ENCODE measurements at places on chromosomes 3 and 15.

DNA sequence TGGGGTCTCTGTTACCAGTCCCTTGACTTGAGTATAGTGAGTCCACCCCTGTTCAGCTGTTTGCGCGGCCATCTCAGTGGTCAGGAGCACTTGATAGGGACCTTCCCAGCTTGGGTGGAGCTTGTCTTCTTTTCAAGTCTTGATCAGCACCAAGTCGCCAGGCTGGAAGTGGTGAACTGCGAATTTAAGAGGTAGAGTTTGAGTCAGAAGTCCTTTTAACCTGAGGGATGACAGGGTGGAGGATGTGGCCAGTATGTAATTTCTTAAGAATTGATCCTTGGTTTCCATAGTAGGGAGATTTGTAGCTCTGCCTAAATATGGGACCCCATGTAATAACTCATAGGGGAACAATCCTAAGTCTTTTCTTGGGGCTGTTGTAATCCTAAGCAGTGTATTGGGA, 86.3 kb upstream of the XCR1 start:
- no peak for DNase-seq

- no peak for DNase-seq
Measured at GRCh38 chr3:110813541-110813940, 258.1 kb upstream of the NECTIN3 start.

- DNase-seq, result no peak
Measured at GRCh38 chr15:52480990-52481389, 47.7 kb downstream of the MYO5A start.

- DNase-seq, result no peak
Measured at GRCh38 chr3:30914696-30915095, 20.2 kb upstream of the GADL1 start.

- no peak for DNase-seq
Measured at GRCh38 chr15:64521726-64522164, 61.4 kb downstream of the ZNF609 start.

DNA sequence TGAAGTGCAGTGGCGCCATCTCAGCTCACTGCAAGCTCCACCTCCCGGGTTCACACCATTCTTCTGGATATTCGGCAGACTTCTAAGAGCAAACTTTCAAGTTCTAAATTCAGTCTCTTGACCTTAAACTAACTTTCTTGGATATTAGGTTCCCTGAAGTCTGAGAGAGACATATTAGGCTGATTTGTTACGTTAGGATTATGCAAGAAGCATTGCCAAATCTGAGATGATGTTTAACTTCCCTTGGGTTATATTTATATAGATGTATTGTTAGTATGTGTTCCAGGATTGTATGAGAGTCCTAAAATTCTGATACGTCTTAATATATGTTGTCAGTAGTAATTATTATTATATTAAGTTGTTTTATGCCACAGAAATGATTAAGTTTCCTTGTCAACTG, 80.1 kb downstream of the SLC6A1 start:
- DNase-seq, result no peak

- no peak for DNase-seq
Measured at GRCh38 chr3:183975981-183976662, 41.6 kb downstream of the ABCC5 start.

DNA sequence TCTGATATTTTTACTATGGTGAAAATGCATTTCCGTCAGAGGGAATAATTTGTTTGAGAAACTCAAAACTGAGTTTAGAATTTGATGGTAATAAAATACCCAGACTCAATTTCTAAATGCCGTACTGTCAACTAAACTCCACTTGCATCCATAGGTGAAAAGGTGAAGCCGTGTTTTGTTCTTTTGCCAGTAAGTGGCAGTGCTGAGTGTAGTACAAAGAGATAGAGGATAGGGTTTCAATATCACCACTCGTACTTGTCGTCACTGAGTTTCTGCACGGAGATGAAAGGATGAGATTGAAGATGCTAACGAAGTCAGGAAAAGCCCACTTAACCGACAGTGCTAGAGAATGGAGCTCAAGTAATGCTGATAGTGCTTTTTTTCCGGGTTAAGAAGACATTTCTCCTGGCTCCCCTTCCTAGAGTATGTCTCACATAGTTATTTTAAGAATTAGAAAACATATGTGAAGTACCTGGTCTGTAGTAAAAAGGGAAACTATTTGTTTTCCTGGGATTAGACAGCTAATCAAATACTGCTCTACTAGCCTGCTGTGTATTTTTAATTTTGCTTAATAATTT, 345.1 kb downstream of the IL5RA start:
- no peak for DNase-seq

- DNase-seq, result no peak
Measured at GRCh38 chr15:40550341-40551037, 14.4 kb downstream of the CCDC32 start.

DNA sequence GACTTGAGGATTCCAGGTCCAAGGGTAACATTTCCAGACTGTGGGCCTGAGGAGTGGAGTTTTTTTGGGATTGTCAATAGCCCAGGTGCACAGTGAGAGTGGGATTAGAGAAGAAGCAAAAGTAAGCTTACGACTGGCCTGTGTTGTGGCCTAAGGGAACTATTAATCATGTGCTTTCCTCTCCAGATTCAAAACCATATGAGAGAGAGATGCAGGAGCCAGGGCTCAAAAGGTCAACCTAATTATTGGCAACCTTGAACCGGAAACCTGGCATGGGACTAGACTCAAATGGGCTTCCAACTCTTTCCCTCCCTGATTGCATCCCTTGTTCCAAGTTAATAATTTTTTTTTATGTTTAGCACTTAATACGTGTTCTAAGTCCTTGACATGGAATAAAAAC, 242.1 kb upstream of the THRB start:
- no peak for DNase-seq

DNA sequence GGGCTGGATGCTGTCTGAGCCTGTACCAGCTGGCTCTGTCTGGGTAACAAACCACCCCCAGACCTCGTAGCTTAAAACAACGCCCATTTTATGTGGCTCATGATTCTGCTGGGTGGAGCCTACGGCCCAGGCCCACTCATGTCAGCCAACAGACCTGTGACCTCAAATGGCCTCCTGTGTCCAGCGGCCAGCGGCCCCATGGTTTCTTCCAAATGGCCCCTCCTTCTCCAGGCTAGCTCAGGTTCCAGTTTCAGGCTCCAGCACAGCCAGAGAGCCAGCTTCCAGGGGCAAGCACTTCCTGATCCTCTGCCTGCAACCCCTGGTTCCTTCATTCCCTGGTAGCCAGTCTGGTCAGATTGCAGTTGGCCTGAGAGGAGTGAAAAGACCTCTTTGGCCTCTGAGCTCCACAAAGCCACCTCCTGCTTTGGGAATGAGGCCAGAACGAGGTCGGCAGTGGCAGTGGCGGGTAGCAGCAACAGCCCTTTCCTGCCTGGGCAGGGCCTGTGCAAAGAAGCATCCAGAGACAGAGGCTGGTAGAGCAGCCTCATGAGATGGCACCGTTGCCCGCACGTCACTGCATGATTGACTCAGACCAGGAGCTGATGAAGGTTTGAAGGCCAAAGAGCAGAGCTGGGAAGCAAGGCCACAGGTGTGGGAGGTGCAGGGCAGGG, 21.0 kb upstream of the PLXNA1 start:
- DNase-seq, result no peak

DNA sequence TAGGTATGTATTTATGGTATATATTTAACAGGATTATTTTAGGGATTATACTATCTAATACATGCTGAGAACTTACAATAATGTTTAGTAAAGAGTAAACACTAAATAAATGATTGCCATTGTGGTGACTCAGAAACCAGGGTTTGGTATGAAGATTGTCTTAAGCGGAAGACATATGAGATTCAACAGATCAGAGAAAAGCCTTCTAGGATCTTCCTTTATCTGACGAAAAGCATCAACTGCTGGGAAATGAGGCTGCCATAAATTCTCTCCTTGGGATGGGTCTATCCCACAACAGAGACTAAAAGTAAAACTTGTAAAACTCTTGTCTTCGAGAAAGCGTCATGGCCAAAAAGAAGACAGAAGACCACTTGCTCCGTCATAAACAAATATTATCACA, 1352.2 kb upstream of the EPHA6 start:
- DNase-seq, result no peak

All from cortex of kidney (tissue), 1 donor.